Activated T-helper 17 cell treated with anti-CD3 and anti-CD28 coated beads, Interleukin-2, amount 50 U/mL, for 72 hours (primary cell): ENCODE measurements at places on chromosomes 4 and X. TPM values are rescaled to one million over a fixed set of nuclear protein-coding genes. Genes with fewer than 3 reads are reported as not detected.

DNA sequence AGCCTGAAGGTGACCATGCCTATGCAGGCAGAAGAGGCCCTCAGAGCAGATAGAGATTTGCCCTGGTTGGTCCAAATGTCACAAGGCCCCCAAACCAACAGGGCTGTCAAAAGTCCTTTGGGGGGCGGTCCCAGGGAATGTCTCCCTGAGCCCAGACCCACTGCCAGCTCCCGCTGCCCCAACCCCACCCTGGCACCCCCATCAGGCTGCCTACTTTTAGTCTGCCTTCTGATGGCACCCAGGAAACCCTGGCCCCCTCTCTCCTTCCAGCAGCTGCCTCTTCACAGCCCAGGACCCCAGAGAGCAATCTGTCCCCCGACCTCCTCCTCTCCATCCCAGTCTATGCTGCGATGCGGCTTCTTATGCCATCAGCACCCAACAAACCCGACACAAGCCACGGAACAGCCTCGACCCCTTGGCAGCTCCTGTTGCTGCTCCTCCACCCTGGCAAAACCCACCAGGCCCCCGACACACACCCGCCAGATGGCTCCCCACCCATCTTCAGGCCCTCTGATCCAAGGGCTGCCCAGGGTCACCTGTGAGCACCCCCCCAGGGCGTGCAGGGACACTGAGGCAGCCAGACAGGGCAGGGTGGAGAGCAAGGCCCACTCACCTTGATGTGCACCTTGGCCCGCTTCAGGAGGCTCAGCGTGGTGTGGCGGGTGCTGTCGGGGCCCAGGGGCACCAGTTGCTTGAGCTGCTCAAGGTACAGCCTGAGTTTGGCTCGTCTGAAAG, 9.9 kb downstream of the MXD4 start:
- no peak for ATAC-seq

DNA sequence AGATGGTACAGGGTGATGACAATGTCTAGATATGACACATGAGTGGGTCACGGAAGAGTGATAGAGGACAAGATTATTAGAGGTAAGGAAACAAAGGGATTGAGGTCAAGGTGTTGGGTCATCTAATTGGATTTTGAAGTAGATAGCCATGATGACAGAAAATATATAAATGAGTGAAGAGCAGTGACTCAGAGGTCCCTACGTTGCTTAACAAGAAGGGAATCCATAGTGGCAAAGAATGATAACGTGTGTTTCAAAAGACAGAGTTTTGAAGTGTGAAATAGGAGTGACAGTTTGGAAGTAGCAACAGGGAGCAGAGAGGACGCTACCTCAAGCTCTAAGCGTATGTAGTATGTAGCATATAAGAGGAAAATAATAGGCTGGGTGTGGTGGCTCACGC, 22.2 kb upstream of the CAMK2D start:
- ATAC-seq = no peak

DNA sequence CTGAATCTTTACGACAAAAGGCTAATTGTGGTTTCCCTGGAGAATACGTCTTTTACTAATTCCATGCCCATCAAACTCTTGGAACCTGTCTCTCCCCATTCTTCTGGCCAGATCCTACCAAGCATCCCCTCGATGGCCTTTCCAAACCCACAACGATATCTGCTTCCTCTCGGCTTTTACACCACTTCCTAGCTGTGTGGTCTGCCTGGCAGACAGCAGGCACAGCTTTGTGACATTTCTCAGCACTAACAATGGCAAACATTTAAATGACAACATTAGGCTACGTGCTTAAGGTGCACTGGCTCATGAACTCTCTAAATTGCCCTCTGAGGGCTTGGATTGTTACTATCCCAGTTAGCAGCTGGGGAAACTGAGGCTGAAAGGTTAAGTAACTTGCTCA, 141.0 kb downstream of the NSUN7 start:
- no peak for ATAC-seq

DNA sequence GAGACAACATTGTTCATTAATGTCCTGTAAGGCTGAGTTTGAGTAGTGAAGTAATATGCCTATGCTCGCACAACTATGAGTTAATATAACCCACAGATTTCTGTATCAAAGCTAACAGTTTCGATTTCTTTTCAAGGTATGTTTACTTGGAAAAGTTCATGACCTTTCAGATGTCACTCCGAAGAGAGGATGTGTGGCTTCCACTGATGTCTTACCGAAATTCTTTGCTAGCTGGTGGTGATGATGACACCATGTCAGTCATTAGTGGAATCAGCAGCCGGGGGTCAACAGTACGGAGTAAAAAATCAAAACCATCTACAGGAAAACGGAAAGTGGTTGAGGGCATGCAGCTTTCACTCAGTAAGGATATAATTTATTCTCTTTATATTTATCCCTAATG, 124.9 kb downstream of the STAG2 start:
- peak; percentile 97 for ATAC-seq

GRCh38 chrX:134670134-134670924, 12.1 kb upstream of the PLAC1 start:
- ATAC-seq = peak; percentile 44

DNA sequence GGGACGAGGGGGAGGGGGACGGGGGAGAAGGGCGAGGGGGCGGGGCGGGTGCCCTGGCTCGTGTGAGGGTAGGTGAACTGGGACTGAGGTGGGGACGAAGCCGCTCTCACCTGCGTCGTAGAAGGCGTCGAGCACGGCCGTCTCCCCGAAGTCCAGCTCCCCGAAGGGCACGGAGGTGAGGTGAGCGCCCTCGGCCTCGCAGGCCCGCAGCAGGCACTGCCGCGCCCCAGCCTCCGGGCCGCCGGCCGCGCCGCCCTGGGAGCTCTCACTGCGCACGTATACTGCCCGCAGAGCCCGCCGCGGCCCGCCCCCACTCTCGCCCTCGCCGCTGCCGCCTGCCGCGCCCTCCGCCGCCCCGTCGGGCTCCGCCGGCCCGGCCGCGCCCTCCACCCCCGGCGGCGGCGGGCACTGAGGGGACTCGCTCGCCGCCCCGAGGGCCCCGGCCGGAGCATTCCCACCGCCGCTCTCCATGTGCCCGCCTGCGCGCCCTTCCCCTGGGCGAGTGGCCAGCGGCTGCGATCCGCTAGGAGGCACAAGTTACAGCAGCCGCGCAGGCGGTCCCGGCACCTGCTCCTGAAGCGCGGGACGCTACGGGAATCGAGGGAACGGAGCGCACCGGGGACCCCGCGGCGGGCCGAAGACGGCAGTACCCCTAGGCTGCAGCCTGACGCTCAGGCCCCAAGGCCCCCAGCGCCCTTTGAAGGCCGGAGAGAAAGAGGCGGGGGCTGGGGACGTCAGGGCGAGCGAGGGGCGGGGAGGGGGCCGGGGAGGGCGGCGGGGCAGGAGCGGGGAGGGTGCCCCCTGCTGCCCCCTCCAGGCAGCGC, at the start of gene MAP3K15:
MAP3K15 (minus strand) TSS at position 718 of the 824 bp plus-strand sequence; CDS start at position 471, 247 bp downstream.
- peak; percentile 80 for ATAC-seq

DNA sequence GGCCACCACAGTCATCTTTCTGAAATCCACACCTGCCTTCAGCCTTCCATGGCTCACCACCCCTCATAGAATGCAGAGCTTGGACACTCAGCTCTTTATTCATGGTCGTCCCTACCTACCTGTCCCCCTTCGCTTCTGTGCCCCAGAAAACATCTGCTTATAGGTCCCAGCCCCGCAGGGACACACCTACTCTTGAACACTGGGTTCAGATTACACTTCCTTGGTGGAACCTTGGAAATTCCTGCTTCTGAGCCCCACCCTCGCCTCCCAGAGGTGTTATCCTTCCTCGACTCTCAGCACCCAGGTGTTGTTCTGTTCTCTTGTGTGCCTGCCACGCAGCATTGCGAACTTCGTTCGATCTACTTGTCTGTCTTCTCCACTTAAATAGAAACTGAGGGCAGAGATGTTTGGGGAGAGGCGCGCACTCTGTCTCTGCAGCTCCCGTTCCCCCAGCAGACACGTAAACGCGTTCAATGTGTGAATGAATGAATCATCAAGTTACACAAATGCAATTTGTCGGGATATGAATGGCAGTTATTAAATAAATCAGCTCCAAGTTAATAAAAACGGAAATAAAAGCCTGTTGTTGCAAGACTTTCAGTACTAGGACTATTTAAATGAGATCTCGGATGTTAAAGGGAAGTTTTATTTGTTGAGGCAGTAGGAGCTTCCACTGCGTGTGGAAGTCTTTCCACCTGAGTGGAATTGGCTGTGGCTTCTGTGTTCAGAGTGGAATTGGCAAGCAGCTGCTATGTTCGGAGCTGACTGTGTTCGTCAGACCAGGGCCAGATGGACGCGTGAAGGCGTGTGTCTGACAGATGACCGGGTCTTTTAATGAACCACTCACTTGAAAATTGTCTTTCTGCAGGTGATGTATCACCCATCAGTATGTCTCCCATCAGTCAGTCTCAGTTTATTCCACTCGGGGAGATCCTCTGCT, 95.6 kb downstream of the STOX2 start:
- no peak for ATAC-seq

DNA sequence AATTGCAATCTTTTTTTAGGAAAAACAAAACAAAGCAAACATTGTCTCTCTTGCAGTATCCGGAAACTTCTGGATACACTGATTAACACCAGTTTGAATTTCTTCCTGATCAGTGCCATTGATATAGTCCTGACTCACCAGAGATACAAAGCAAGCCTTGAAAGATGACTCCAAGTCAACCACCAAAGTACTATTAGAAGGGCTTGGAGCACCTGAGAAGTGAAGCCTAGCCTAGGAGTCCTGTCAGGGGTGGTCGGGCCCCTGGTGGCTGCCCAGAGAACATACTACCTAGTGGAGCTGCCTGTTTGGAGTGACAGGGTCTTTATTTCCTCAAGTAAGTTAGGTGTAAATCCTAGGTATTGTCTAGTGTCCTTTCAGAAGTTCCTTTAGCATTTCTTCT, 593.2 kb downstream of the ZNF674 start:
- no peak for ATAC-seq

GRCh38 chr4:147709999-147710398, 21.9 kb upstream of the ARHGAP10 start:
- ATAC-seq = no peak

DNA sequence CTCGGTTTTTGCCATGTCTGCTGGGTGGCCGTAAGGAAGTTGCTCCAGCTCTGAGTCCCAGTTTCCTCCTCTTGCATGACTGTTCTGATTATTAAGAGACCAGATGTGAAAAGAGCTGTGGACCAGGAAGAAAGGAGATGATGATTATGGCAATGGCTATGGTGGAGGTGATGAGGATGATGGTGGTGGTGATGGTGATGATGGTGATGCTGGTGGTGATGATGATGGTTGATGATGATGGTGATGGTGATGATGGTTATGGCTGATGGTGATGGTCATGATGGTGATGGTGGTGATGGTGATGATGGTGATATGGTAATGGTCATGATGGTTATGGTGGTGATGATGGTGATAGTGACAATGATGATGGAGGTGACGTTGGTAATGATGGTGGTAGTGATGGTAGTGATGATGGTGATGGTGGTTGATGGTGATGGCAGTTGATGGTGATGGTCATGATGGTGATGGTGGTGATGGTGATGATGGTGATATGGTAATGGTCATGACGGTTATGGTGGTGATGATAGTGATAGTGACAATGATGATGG, 107.8 kb upstream of the NKX1-1 start:
- ATAC-seq = no peak

GRCh38 chr4:113537203-113537602, 224.3 kb downstream of the CAMK2D start:
- no peak for ATAC-seq

DNA sequence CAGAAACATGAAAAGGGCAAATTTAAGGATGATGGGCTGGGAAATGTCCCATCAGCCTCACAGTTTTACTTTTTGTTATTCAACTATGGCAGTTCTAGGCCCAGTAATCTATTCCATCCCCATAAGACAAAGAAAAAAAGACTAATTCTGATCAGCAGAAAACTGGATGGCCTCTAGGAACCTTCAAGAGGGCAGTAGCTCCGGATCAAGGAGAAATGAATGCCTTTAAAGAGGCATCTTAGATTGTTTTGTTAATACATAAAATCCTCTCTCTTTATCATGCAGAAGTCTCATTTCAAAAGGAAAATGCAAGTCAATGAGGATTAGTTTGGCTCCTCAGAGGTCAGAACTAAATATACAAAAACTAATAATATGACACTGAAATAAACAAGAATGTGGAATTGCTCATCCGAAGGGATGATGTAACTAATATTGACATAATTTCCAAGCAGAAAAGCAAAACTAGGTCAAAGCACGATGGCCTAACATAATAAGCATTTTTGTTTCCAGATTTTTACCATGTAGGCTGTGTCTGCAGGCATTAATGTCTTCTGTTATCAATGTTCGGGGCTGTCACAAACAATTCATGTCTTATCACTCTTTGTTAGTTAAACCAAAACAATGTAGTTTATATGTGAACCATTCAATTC, 8.8 kb downstream of the MID1 start:
- no peak for ATAC-seq

GRCh38 chr4:165628572-165628971, 244.5 kb upstream of the TLL1 start:
- ATAC-seq = no peak

- ATAC-seq = peak; percentile 83
These were observed 38.5 kb downstream of the LRP2BP start for GRCh38 chr4:185357211-185357610.

DNA sequence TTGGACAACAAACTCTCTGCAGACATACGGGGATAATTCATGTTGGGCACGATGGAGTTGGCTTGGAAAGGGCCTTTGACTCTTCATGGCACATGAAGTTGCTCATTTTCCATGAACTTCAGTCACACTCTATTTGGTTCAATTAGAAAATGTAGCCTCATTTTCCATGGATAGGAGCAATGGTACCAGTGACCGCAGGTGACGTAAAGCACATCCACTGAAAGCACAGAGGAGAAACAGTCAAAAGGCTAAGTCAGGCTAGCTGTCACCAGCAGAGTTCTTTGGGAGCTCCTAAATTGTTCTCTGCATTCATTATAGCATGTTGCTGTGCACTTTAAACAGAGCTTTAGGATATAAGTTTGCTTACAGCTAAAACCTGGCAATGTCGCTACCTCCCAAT, 39.9 kb upstream of the MAP3K15 start:
- ATAC-seq = peak; percentile 45

DNA sequence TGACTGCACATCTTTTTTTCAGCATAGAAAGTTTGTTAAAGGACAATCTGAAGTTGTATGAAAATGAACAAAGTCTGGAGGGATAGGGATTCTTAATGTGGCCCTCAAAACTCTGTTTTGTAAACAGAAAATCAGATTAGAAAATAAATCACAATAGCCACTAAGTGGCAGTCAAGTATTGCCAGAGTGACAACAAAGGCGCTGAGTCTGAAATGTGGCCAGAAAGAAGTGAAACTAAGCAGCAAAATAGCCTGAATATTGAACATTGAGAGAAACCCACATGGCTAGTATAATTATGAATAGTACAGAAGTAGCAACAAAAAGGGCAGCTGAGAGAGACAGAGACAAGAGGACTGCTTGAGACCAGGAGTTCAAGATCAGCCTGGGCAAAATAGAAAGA, 81.1 kb upstream of the CT45A1 start:
- no peak for ATAC-seq

The GAGE12E gene
- total RNA-seq = not detected

The WAS gene
- 102 TPM for total RNA-seq

The DUSP9 gene
- total RNA-seq = not detected

The ZFP92 gene
- total RNA-seq = 2.8 TPM

The ERVMER34-1 gene
- total RNA-seq = 0.19 TPM

The NSUN7 gene
- total RNA-seq = 0.50 TPM
